ENCODE measurements at places on chromosomes 2 and 18.

DNA sequence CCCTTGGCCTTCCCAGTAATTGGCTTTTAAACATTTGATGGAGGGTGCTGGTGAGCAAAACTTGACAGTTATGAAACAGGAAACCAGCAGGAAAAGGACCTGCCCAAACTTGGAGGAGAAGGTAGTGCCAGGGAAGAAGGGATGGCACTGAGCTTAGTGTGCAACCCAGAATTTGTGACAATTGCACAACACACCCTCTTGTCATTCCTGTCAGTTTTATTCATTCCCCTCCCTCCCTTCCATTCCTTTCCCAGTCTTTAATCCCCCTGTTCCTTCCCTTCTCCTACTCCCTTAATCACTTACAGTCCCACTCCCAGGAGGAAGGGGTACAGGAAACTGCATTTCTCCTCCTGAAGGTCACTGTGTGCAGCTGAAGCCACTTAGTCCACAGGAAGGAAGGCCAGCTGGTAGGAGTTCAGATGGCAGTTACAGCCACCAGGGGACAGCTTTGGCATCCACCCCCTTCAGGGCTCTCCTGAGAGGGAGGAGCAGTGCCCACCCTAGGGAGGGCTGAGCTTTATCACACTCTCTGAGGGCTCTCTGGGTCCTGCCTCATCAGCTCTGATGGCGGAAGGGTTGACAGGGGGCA lies 24.0 kb upstream of the SIGLEC15 start:
- DNase-seq: no peak

DNA sequence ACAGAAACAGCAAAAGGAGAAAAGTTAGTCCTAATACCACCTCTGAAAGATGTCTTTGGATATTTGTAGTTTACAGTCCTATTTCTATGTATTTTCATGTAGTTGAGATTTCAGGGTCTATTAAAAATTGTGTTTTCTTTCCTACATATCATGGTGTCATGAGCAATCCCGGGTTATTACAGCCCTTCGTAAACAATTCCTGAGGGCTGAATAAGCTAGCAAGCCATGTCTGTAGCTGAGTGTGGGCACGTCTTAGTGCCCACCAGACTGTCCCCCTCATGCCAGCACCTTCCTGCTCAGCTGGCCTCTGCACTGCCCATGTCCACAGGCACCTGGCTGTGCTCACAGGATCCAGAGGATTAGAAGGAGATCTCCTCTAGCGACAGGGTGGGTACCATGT lies 60.6 kb downstream of the CTIF start:
- no peak for DNase-seq

DNA sequence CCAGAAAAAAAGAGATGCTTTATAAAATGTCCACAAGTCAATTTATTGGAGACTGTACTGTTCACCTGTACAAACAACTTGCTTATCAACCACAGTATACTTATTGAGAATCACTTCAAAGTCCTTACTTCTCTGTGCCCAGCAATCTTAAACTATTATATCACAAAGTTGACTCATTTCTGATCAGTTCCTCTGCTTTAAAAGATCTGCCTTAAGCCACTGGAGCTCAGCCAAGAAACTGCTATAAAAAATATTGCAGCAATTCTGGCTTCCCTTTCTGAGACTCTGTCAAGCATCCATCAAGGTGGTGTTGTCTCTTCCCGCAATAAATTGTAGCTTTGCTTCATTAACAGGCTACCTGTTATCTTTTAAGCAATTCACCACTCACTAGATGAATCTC lies 375.2 kb upstream of the SPHKAP start:
- no peak for DNase-seq

DNA sequence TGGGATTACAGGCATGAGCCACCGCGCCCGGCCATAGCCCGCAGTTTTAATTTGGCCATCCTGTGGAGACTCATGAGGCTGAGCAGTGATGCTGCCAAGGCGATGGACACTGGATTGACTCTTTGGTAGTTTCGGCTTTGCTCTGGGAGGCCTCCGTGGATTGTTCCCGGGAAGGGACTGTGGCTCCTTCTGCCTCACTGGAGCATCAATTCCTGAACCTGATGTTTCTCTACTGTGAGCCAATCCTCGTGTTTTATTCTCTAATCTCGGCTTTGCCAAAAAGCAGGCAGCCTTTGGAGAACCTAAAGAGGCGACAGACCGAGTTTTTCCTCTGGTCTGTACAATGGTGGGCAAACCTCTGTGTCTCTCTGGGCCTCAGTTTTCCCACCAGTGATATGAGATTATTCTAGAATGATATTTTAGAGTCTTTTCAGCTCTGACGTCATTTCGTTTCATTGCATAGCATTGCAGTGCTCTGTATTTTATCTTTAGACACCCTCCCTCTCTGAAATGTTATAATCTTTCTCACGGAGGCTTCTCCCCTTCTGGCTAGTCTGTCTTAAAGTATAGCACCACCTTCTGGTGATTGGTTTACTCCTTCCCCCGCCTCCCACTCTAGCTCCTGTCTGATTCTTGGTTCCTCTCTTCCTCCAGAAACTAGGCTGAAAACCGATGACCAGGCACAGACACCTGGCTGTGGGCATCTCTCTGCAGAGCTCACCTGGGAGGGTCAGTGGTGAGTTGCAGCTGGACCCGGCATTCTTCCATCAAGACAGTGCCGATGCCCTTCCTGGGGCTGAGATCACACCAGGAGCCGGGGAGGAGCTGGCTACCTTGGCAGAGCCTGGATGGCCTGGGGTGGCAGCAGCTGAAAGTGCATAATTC lies 341.3 kb downstream of the MYCN start:
- DNase-seq: no peak

DNA sequence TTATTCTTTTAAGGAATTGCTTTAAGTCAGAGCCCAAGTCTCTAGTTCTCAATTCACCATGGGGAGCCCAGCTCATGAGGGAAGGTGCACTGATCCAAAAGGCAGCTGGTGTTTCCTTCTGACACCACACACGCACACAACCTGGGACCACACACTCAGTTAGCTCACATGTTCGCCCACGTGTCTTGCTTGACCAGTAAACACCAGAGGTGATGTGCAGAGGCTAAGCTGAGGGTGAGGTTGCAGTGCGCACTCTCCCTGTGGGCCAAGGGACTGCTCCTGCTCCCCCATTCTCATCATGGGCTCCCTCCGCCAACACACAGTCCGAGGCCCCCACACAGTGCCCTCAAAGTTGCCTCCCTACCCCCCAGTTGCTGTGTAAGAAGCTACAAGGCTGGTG lies 70.8 kb upstream of the BZW1 start:
- no peak for DNase-seq

DNA sequence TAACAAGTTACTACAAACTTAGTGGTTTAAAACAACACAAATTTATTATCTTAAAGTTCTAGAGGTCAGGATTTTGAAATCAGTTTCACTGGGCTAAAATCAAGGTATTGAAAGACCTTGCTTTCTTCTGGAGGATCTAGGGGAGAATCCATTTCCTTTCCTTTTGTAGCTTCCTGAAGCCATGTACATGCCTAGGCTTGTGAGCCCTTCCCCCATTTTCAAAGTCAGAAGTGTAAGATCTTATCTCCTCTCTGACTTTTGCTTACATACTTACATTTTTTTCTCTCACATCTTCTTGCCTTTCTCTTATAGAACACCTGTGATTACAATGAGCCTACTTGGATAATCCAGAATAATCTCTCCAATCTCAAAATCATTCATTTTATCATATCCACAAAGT lies 78.7 kb upstream of the MBOAT2 start:
- no peak for DNase-seq

GRCh38 chr18:7812431-7813063 lies 245.4 kb downstream of the PTPRM start:
- no peak for DNase-seq

DNA sequence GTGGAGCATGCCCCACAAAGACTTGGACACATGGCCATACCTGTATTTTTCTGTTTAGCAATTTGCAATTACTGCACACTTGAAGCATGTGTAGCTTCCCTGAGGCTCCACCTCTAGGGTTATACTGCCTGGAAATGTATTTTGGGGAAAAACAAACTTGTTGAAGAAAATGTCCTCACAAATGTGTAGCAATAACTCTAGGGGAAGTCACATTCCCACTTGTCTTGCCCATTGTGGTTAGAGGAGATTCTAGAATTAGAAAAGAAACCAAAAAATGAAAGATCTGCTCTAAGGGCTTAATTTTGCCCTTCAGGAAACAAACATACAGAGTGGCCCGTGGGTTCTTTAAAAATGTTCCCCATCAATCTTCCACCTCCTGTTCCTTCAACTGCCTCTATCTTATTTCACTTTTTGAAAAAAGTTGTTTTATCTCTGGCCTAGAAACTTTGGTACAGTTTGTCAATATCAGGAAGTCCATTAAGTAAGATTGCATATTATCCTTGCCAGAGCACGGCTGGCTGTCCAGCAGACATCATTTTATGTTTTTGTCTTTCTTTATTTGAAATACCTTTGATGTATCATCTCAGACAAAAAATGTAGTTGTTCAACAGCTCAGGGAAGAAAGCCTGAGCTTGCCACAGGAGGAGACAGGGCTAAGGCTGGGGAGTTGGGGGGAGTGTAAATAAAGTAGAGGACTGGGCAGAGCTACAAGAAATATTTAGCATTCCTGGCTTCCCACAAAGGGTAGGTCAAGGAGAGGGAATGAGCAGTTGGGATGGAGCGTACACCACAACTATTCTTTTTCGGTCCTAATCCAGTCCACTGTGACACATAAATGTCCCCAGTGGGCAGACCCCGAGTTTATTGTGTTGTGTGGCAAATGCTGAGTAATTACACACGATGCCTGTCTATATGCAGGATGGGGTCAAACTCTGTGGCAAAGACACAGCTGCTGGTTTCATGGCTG lies 96.8 kb upstream of the CDC42EP3 start:
- DNase-seq: no peak

GRCh38 chr2:37886745-37887144 lies 38.3 kb upstream of the RMDN2 start:
- no peak for DNase-seq

- DNase-seq: no peak
Measured at GRCh38 chr2:102185347-102185746, 1.5 kb upstream of the IL1RL2 start.

GRCh38 chr2:66441581-66442320 lies 6.8 kb downstream of the MEIS1 start:
- no peak for DNase-seq

GRCh38 chr18:77052983-77053309 lies 79.6 kb downstream of the MBP start:
- DNase-seq: no peak

DNA sequence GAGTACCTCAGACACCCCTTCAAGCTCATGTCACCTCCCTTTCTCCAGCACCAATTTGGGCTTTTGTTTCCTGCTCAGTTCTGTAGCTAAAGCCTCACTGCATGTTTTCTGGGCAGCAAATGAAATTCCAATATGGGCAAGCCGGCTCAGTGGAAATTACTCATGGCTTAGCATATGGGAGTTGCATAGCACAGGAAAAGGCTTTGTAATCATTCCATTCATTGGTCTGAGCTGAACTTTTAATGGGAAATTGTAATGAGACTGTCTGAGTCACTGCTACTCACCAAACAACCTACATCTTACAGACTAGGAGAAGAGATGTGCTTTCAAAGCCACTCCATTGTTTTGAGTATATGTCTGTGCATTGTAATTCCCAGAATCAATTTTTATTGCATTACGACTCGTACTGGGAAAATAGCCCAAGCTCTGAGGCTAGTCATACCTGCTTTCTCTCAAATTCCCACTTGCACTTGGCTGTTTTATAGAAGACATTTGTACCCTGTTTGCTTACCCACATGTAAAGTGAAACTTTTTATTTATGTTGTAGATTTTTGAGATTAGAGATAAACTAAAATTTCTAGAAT lies 139.5 kb upstream of the LRATD1 start:
- no peak for DNase-seq

- no peak for DNase-seq
Measured at GRCh38 chr2:164890544-164890943, 48.9 kb upstream of the COBLL1 start.

GRCh38 chr18:34342960-34343359 lies 118.2 kb upstream of the NOL4 start:
- no peak for DNase-seq

DNA sequence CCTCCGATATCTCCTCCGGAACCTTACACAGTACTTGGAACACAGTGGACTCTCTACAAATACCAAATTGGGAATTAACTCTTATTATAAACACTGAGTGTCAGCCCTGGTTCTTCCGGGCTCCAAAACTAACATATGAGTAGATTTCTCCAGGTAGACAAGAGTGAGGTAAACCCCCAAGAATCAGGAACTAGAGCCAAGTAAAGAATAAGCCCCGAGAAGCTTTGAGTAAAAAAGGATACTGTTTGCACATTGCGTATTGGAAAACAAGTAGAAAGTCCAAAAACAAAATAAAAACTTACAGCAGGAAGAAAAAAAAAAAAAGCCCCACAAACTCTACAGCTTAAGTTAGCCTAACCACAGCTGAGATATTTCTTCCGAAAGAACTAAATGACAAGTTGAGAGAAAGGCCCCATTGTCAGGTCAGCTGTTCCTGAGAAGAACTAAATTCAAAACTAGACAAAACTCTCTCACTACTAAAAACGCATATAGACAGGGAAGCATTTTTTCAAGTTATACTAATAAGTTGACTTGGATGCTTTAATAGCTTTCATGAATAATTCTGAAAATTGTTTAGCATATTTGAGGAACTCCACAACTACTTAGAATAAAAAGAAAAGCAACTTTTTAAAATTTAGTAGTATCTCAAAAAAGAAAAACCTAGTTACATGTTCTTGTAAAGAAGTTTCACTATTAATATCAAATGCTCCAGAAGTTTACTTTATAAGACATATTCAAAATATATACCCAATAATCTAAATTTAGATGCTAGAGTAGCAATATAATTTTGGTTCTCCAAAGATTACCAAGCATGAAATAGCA lies 4.3 kb upstream of the HAAO start:
- no peak for DNase-seq

DNA sequence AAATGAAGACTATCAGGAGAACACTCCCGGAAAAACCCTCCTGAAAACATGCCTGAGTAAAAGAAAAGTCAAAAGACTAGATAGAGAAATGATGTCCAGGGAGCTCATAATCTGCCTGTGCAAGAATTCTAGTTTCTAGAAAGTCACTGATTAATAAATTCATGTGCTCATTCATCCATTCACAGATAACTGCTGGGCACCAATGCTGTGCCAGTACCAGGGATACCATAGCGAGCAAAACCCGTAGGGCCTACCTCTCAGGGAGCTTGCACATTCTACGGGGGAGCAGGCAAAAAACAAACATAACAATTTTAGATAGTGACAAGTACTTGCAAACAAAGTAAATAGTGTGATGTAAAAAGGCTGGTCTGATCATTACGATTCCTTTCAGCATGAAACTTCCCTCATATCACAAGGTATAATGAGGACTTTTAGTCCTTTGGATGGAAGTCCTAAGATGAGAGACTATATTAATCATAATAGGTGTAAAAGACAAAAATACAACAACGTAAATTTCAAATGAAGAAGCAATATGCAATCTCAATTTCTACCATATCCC lies 289.9 kb downstream of the AFF3 start:
- no peak for DNase-seq

DNA sequence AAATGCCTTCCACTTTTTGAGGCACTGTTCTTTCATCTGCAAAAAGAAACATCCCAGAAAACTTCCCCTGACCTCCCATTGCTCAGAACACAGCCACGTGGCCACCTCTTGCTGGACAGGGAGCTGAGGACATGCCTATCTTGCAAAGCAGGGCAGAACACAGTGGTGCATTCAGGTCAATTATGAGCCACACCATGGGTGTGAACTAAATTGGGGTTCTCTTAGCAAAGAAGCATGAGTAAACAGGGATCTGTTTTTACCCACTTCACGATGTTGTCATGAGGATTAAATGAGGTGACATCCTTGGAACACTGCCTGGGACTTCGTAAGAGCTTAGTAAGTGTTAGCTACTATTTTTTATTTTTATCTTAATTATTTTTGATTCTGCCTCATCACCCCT lies 25.1 kb downstream of the BMP10 start:
- DNase-seq: no peak

- no peak for DNase-seq
Measured at GRCh38 chr2:10185046-10185445, 62.5 kb downstream of the RRM2 start.

Measured in activated CD4-positive, alpha-beta T cell treated with anti-CD3 and anti-CD28 coated beads, Interleukin-2, amount 50 U/mL, for 1 hour (primary cell).